Stimulated activated CD4-positive, alpha-beta T cell treated with anti-CD3 and anti-CD28 coated beads, Interleukin-1b, Interleukin-23, amount 100 ng/mL, for 1 hour (primary cell): ENCODE measurements at places on chromosomes 2 and 18.

GRCh38 chr2:223767341-223767740, 70.0 kb downstream of the AP1S3 start:
- no peak for DNase-seq

DNA sequence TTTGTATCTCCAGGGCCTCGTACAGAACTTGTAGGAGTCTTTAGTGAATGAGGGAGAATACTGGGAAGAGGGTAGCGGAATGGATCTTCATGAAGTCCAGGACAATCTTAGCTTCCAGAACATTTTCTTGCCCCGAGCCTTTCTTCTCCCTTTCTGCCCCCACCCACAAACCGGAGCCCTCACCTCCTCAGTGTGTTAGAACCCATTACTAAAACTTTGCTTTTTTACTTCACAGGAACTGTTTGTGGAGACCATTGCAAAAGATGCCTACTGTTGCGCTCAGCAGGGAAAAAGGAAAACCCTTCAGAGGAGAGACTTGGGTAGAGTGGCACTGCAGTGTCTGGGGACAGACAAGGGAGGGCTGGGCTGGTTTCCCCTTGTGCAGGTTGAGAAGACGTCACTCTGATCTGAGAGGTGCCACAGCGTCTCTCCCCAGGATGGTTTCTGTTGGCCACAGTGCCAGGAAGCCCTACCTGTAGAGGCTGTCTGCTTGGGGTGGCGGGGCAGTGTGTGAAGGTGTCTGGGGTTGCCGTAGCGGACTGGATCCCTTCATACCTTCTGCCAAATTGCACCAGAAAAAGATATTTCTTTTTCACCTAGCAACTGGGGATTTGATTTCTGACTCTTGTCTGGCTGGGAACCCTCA, 786 bp downstream of the POLE4 start:
- DNase-seq: no peak

DNA sequence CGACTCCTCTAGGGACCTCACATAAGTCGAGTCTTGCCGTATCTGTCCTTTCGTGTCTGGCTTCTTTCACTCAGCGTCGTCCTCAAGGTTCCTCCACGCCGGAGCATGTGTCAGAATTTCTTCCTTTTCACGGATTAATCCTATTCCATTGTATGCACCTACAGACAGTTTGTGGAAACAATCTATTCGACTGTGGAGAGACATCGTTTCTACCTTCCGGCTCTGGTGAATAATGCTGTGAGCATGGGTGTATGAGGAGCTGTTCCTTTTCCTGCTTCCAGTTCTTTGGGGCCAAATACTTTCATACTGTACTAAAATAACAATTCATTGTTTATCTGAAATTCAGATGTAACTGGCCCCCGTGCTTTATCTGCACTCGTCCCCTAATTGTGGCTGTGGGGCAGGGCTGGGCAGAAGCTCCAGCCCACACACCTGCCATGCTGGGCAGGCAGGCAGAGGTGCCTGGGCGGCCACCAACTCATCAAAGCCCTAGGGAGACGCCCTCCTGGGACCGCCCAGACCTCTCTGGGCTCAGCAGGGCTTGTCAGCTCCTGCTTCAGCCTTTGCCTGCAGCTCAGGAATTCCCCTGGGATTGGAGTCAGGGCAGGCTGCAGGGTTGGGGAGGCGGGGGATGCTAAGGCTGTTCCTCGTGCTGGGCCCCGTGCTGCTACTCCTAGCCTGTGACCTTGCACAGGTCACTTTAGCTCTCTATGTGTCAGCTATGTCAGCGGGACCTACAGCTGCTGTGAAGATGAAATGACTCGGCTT, 14.5 kb downstream of the GPC1 start:
- no peak for DNase-seq

DNA sequence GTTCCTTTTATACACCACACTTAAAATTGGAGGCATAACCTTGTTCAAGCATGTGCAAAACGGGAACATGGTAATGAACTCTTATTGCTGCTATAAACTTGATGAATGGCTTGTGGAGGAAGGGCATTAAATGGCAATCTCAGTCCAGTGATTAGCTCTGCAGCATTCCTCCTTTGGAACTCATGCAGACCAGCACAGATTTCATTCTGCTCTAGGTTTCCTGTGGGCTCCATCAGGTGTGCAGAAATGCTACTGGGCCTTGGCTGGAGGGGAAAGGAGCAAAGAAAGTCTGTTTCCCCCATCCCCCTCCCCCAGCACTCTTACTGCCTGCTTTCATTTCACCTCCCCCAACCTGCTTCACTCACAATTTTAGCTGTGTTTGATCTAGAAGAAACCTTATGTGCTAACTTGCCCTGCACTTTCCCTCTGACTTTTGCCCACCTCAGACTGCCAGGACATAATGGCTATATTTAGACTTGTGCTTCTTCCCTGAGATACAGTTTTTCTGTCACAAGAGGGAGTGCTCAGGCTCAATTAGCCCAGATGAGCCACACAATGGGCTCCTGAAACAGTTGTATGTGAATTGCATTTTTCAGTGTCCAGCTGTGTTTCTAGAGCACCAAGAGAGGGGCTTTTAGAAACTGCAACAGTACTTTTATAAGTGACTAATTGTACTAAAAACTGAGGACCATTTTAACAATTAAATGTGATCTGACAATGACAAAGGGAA, 109.8 kb downstream of the FSHR start:
- no peak for DNase-seq

DNA sequence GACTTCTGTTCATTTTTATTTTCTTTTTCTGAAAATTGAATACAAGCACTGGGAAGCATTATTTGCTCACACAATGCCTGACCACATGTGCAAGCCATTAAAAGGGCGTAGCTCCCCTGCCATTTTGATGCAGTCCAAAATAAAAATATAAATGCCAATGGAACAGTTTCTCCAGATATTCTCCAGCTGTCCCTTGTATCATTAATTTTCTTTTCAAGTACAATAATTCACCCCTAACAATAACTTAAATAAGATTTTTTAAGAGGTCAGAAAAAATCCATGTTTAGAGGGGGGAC, 168.0 kb downstream of the TMEFF2 start:
- no peak for DNase-seq

DNA sequence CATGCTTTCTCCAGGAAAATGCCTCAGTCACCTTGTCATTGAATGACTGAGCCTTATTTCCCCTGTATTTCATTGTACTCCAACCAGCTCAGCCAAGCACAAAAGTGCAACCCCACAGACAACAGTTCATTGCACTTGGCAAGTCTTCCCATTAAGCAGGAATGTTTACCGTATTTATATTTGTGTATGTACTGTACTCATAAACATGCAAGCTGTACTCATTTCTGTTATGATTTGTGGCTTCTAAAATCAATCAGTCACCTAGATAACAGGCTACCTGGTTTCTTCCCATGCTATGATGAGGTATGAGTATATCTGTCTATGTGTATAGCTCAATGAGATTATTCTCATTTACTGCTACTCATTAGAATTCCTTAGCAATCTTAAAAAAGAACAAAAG, 505.5 kb upstream of the FAM98A start:
- no peak for DNase-seq

GRCh38 chr2:85247610-85248009, 80.2 kb downstream of the TGOLN2 start:
- no peak for DNase-seq

DNA sequence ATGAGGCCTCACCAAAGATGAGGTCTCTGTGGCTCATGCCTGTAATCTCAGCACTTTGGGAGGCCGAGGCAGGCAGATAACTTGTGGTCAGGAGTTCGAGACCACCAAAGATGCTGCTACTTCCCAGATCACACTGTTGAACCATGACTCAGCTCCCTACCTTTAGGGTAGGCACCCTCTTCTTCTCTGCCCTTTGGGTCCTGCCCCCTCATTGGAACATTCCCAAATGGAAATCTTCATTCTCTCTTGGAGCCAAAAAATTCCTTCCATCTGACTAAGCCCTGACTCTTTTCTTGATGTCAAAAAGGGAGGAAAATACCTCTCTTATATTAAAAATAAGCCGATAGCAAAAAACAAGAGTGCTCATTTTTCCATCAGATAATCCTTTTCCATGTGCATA, 183.5 kb downstream of the PAX3 start:
- no peak for DNase-seq

DNA sequence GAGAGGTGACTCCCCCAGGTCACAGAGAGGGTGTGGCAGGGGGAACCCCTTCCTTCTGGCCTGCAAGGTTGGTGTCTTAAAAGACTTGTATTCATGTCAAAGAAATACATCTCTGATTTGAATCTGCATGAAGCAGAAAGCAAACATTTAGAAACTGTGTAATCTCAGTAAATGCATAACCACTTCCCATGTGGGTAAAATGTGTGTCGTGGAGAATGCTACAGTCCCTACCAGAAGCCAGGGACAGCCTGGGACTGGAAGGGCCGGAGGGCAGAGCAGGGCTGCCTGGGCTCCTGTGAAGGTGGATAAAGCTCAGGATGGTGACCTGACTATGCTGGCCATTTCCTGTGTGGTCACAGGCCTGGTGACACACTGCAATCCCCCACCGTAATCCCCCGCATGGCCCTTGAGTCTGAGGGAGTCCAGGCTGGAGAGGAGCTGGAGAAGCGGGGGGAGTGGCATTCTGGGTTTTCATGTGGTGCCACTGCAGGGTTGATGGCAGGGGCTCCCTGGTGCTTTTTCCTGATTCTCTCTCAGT, 102.2 kb downstream of the LRRC30 start:
- no peak for DNase-seq

- DNase-seq: no peak
Observed at GRCh38 chr2:104043864-104044263, 810.1 kb upstream of the POU3F3 start.

DNA sequence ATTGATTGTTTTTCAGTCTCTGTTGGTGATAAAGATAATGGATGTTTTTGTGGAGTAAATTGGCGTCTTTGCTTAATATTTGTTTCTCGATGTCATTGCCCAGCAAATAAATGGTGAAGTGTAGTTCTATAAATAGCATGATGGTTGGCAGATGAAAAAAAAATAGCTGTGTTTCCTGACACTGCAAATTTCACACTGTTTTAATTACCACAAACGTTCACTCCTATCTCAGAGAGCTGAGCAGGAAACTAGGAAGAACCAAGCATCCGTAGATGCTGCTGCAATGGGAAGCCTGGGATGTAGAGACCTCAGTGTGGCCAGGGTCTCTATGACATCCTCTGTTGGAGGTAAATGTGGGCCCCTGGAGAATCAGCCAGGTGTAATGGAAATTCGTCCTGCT, 183.2 kb downstream of the CYRIA start:
- no peak for DNase-seq

- DNase-seq: no peak
Observed at GRCh38 chr2:42770288-42771131, 6.6 kb upstream of the OXER1 start.

DNA sequence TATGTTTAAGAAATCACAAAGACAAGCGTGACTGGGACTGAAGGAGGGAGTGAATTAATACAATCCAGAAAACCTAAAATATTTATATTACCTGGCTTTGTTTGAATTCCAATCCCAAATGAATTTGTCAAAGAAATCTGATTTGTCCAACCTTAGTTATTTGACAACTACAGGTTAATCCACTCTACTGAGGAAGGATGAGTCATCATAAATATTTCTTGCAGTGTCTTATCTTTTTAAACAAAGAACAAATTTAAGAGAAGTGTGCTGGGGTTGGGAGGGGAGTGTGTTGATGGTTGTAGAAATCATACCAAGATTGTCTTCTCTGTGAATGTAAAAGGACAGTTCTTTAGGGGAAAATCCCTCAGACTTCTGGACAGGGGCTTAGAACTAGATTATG, 1106.3 kb upstream of the SLC39A10 start:
- DNase-seq: no peak

GRCh38 chr2:194104687-194105086, 1552.3 kb upstream of the SLC39A10 start:
- DNase-seq: no peak

DNA sequence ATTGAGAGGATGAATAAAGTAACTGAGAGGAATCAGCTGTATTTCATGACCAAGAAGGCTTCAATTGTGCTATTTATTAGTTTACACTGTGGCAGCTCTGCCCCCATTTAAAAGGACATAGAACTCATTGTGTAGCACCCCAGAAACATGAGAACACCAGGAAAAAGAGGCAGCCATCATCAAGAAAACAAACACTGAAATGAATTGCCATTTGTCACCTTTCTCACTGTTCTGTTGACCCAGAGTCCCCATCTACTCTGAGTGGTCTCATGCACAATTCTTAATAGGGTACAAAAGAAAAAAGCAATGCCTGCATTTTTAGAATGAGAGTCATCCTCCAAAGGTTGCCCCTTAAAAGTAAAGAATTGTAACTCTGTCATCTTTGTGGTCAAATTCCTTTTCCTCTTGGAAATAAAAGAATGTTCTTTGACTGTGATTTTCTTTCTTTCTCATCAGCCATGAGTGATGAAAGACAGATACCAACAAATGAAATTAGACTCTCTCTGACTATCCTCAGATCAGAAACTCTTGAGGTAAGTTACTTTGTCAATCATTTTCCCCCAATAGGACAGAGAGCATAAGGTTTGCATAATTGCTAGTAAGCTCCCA, 1941.9 kb upstream of the PIK3C3 start:
- DNase-seq: no peak

DNA sequence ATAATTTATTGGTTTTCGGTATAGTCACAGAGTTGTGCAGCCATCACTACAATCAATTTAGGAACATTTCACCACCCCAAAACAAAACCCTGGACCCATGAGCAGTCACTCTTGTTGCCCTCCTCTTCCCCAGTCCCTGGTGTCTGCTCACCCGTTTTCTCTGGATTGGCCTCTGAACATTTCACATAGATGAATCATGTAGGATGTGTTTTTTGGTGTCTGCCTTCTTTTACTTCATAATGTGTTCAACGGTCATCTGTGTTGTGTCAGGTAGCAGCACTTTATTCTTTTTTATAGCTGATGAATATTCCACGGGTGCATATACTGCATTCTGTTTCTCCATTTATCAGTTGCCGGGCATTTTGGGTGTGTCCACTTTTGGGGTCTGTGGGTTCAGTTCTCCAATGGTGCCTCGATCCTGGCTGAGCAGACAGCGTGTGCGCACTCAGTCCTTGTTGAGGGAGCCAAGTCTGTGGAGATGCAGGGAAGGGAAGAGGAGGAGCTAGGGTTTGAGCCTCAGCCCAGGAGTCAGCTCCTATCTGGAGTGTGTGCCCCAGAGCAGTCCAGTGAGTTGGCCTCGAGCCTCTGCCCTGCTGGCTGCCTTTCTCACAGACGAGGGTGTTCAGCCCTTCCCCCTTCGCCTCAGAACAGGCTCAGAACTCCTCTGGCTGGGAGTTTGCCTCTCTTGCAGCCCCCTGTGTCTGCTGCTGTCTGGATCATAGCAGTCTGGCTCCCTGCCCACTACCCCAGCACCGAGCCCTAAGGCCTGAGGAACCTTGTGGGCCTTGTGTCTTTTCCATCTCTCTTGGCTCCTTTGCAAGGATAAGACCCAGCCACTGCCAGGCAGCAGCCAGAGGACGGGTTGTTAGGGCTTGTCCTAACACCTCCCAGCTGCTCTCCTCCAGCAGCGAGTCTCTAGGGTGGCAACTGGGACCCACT, 18.0 kb downstream of the C2orf74 start:
- no peak for DNase-seq

GRCh38 chr18:34493566-34494358, 216.3 kb upstream of the DTNA start:
- no peak for DNase-seq

DNA sequence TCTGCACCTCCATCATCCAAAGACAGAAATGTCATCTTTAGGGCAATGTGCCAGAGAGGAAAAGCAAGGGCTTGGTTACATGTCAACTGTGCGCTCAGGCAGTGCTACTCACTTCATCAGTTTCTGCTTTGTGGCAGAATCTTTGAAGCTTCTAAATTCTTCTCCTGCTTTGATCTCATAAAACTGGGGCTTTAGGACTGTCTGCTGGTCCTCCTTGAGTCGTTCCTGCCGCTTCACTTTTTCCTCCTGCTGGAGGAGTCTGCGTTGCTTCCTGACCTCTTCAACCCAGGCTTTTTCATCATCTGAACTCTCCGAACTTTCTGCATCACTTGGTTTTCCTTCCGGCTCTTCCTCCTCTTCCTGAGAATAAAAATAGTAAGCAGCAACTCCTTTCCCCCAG, 100.8 kb downstream of the NOL10 start:
- no peak for DNase-seq
